ENCODE measurements at places on chromosomes 6 and 20.

DNA sequence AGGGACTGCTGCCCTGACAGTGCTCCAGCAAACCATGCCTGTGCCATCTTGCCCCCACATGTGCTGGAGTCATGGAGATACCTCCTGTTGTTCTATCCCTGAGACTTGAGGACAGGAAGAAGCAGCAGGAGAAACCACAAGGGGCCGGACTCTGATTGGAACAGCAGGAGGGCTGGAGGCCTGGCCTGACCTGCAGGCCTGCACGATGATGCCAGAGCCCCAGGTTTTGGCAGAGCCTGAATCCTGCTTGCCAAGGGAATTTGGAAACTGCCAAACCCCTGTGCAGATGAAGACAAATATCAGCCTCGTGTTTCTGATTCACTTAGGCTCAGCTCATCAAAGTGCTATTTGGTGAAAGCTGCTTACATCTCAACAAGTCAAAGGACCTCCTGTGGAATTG, 177.6 kb downstream of the MAFB start:
- DNase-seq, result no peak

DNA sequence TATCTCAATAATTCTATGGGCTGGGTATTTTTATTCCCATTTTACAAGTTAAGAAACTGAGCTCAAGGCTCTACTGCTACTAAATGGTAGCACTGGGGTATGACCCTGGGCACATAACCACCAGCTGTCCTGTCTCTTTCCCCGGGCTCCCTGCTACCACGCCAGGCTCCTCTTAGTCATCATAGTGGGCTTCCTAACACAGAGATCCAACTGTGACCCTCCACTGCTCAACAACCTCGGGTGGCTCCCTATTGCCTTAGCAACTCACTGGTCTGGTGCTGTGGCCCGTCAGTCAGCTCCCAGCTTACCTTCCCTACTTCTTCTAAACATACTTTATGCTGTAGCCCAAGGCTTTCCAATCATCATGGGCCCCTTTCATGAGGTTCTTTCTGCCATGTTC, 4.5 kb downstream of the KIAA1755 start:
- DNase-seq, result no peak

DNA sequence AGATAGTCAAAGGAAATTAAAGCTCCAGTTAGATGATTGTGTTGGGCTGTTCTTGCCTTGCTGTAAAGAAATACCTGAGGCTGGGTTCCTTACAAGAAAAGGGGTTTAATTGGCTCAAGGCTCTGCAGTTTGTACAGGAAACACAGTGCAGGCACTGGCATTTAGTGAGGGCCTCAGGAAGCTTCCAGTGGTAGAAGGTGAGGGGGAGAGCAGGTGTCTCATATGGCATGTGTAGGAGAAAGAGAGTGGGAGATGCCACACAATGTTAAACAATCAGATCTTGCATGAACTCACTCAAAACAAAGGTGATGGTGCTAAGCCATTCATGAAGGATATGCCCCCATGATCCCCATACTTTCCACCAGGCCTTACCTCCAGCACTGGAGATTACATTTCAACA, 493.5 kb upstream of the IMPG1 start:
- no peak for DNase-seq

- DNase-seq, result peak; percentile 74
These were observed 1.4 kb upstream of the PRND start for GRCh38 chr20:4720041-4720976.

GRCh38 chr6:18118330-18118729, 4.1 kb downstream of the NHLRC1 start:
- DNase-seq, result no peak

GRCh38 chr6:47524136-47524845, 46.7 kb downstream of the CD2AP start:
- no peak for DNase-seq

- DNase-seq, result no peak
These were observed 159.1 kb downstream of the HACE1 start for GRCh38 chr6:104700371-104701185.

DNA sequence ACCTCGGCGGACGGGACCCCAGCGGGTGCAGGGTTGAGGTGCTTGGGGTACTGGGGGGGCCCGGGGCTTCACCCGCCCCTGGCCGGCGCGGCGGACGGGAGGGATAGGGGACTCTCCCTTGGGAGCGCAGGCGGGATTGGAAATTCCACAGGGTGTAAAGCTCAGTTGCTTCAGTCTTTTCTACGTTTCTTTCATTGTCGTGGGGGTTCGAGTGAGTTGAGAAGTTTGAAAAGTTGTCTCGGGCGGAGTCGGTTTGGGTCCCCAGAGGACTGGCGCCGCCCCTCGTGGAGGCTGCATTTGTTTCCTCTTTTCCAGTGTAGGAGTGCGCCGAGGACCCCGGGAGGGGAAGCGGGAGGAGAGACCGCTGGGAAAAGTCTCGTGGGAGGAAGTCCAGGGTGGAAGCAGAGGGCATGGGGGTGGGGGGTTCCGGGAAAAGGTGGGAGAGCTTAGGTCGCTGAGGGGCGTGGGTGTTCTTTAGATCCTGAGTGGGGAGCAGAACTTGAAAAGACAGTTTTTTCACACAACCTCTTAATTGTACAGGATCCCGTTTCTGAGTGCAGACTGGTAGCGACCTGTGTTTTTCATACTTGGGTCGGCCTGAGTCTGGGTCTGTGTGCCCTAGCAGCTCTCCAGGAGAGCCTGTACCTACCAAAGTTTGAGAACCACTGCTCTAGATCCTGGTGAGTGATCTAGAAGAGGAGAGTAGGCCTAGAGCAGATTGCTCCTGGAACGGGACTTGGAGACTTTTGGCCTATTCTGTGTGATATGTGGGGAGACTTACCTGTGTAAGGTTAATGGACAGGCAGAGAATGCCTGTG, 495 bp downstream of the FAM83B start:
- no peak for DNase-seq

DNA sequence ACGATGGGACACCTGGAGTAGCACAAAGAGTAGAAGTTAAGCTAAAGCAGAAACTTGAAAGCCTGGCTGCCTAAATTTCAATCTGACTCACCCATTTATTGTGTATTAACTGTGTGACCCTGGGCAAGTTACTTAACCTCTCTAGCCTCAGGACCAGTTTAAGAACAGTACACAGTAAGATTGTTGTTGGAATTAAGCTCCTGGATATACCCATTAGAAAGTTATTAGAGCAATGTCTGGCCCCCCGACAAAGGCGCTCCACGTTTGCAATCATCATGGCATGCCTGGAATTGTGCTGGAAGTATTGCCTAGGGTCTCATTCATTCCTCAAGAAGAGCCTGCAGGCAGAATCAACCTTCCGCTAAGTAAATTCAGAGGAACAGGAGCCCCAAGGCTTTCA, 1.4 kb downstream of the SDC4 start:
- DNase-seq, result no peak

- no peak for DNase-seq
These were observed 8.9 kb downstream of the FARS2 start for GRCh38 chr6:5270093-5270680.

DNA sequence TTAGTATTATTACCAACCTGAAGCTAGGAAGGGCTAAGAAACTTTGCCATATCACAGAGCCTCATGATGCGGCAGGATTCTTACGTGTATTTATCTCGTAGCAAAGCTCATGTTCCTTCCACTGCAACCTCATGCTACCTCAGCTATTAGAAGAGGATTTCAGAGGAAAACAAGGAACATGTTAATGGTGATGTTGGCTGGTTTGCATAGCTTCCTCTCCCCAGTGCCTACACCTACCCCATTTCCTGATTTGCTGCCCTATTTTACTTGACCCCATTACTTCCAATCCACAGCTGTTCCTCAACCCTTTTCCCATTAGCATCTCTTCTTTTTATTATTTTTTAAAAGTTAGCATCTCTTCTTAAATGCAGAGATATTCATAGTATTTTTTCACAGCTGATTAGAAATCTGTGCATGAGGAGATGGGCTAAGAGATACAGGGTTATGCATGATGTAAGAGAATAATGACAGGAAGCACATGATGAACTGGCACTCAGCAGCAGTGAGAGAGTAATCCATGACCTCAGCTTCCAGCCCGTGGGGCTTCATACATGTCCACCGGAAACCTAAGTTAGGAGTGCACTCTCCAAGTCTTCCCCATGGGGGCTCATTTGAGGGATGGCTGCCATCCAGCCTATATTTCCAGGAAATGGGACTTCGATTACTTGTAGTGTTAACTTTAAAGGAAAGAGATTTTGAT, 106.1 kb upstream of the ASF1A start:
- DNase-seq, result no peak

GRCh38 chr6:32906539-32906938, 34.3 kb downstream of the HLA-DMB start:
- DNase-seq, result no peak

DNA sequence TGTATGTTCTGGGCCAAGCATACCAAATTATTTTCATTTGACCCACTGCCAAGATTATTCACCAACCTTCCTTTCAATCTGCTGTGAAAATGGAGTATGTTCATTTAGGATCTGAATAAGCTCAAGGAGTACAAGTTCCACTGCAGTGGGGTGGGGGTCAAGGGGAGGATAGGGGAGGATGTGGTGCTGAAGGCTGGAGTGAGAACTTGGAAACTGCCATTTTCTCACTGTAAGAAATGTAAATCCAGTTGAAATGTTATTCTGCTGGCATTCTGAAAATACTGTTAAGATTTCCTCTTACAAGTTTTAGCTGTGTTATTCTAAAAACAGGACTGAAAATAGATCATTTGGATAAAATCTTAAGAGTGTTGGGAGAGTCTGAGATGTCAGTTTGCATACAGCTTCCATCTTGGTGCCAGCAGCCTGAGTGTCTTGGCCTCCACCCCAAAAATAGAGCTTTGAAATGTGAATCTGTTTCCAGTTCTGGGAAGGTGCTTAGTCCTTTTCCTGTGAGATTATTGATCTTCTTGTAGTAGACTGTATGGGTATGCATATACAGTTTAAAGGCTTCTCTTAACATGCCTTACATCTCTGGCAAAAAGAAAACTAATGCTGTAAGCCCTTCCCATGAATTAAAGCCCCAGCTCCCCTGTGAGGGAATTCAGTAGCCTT, 84.3 kb downstream of the CTNNBL1 start:
- no peak for DNase-seq
